ENCODE measurements at places on chromosomes 11 and 22. TPM values are rescaled to one million over a fixed set of nuclear protein-coding genes. Genes with fewer than 3 reads are reported as not detected.
A peak's percentile ranks its signal among the peaks of the same experiment; 100 is the strongest.

DNA sequence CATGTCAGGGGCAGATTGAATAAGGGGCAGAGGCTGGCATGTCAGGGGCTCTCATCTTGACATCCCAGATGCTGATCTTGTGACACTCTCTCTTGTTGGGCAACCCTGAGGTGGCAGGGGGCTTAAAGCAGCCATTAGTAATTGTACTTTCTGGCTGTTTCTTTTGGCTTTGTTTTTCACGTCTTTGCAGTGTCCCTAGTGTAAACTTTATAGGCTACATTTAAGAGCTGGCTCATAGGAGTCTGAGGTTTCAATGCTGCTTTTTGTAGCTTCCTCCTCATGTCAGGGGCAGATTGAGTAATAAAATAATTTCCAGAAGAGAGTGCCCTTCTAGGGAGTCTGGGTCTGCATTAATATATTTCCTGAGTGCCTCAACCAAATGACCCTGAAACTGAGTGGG is 86.1 kb downstream of the RAB38 start:
- H3K27me3 ChIP-seq = peaks cover 2% of the 10 kb centered on the region
- no peaks in the 10 kb centered on the region for H3K4me1 ChIP-seq
- H3K36me3 ChIP-seq = no peaks in the 10 kb centered on the region
- H3K27ac ChIP-seq = no peak overlapping the region

DNA sequence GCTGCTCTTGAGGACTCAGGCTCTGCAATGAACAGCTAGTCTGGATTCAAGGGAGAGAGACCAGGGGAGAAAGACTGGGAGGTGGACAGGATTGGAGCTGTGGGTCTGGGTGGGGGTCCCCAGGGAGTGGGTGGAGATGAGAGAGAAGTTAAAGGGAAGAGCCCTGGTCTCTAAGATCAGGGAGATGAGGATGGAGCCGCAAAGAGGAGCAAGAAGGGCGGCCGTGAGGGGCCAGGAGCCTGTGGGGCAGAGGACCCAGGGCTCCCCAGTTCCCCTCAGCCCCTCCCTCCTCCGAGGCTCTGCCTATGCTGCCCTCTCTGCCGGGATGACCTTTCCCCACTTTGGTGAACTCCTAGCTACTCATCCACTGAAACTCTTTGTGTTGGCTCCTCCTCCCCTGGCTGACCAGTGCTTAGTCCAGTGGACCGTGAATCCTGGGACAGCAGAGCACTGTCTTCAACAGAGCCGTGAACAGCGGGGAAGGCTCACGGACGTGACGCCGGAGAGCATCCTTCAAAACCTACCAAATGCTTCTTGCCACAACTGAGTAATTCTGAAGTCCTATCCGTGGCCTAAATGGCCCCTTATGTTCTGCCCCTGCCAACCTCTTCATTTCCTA is 16.4 kb upstream of the RFPL3 start:
- H3K4me1 ChIP-seq = no peaks in the 10 kb centered on the region
- peaks cover 30% of the 10 kb centered on the region for H3K27me3 ChIP-seq
- H3K4me3 ChIP-seq = no peak overlapping the region
- no peak for DNase-seq
- no peaks in the 10 kb centered on the region for H3K36me3 ChIP-seq
- no peak overlapping the region for H3K27ac ChIP-seq

- no peaks in the 10 kb centered on the region for H3K36me3 ChIP-seq
- no peak overlapping the region for H3K4me3 ChIP-seq
- H3K27me3 ChIP-seq = no peaks in the 10 kb centered on the region
- H3K27ac ChIP-seq = no peak overlapping the region
- no peak for DNase-seq
Measured at GRCh38 chr11:100080381-100080780, 606.7 kb upstream of the ARHGAP42 start.

DNA sequence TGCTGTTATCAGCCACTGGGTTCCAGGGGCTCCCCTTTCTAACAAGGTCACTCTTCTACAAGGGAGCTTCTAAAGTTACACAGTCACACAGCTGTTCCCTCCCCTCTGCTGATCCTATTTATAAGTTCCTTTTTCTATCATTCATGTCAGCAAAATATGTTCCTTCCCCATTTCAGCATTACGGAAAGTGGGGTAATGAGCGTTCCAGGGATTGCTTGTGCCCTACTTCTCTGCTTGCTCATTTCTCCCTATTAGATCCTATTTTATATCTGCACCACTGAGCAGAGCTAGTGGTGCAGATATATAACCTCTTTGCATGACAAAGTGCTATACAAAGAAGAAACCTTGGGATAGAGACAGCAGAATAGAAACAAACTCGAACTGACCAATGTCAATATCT is 22.7 kb upstream of the PLEKHB1 start:
- no peak for DNase-seq
- H3K27ac ChIP-seq = no peak overlapping the region
- no peaks in the 10 kb centered on the region for H3K36me3 ChIP-seq
- H3K4me3 ChIP-seq = no peak overlapping the region
- no peaks in the 10 kb centered on the region for H3K4me1 ChIP-seq

- no peaks in the 10 kb centered on the region for H3K36me3 ChIP-seq
- H3K27ac ChIP-seq = no peak overlapping the region
- no peak for DNase-seq
- H3K4me1 ChIP-seq = no peaks in the 10 kb centered on the region
- peaks cover 3% of the 10 kb centered on the region for H3K27me3 ChIP-seq
- H3K4me3 ChIP-seq = no peak overlapping the region
Measured at GRCh38 chr11:34721646-34722045, 100.8 kb downstream of the EHF start.

- H3K4me1 ChIP-seq = peaks cover 26% of the 10 kb centered on the region
- no peak for DNase-seq
- H3K27ac ChIP-seq = peak overlapping the region; percentile 81
Measured at GRCh38 chr11:46845440-46845739, 690 bp downstream of the CKAP5 start.

DNA sequence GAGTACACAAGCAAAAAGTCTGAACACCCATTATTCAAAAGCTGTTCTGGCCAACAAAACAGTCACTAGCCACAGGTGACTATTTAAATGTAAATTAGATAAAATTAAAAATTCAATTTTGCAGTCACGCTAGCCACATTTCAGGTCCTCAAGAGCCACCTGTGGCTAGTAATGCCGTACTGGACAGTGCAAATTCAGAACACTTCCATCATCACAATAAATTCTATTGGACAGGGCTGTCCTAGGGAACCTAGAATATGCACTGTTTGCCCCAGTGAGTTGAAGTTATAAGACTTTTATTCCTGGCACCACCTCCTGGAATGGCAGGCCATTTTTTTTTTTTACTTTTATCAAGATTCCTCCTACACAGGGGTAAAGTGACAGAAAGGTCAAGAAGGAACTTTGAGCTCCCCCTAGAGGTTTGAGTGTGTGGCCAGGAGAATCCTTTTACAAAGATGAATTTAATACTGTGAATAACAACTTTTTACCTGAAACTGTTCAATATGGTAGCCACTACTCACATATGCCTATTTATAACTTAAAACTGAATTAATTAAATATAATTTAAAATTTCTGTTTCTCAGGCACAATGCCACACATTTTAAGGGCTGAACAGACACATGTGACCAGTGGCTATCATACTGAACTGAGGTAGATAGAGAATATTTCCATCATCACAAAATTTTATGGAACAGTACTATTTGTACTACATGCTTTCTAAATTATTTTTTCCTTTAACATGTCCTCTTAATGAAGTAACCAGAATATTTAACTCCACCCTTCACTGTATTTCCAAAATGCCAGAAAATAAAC is 6.5 kb downstream of the MSANTD2 start:
- no peak overlapping the region for H3K27ac ChIP-seq
- peak; percentile 17 for DNase-seq
- H3K4me3 ChIP-seq = no peak overlapping the region

DNA sequence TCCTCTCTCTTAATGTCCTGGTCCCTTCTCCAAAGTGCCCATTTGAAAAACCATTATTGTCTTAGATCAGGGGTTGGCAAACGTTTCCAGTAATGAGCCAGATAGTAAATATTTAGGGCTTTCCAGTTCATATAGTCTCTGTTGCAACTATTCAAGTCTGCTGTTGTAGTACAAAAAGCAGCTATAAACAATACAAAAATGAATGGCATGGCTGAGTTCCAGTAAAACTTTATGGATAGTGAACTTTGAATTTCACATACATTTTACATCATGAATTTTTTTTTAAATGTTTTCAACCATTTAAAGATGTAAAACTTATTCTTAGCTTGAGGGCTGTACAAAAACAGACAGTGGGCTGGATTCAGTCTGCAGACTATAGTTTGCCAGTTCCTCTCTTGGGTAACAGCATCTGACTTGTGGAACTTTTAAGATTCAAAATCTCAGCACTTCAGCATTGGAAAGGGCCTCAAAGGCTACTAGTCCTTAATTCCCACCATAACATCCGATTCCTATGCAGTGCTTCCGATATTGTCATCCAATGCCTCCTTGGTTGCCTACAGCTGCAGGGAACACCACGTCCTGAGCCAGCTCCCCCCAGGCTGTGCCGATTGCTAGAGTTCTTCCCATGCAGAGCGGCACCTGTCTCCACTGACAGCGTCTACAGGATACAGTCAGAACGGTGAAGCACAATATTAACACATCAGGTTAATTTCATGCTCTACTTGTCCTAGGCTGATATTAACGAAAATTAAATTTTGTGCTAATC is 65.6 kb upstream of the E2F8 start:
- peaks cover 2% of the 10 kb centered on the region for H3K27me3 ChIP-seq
- no peaks in the 10 kb centered on the region for H3K36me3 ChIP-seq
- H3K4me1 ChIP-seq = no peaks in the 10 kb centered on the region
- DNase-seq = no peak

GRCh38 chr11:115885535-115886421 is 381.6 kb upstream of the CADM1 start:
- no peaks in the 10 kb centered on the region for H3K27me3 ChIP-seq
- no peak overlapping the region for H3K27ac ChIP-seq
- H3K4me3 ChIP-seq = no peak overlapping the region

DNA sequence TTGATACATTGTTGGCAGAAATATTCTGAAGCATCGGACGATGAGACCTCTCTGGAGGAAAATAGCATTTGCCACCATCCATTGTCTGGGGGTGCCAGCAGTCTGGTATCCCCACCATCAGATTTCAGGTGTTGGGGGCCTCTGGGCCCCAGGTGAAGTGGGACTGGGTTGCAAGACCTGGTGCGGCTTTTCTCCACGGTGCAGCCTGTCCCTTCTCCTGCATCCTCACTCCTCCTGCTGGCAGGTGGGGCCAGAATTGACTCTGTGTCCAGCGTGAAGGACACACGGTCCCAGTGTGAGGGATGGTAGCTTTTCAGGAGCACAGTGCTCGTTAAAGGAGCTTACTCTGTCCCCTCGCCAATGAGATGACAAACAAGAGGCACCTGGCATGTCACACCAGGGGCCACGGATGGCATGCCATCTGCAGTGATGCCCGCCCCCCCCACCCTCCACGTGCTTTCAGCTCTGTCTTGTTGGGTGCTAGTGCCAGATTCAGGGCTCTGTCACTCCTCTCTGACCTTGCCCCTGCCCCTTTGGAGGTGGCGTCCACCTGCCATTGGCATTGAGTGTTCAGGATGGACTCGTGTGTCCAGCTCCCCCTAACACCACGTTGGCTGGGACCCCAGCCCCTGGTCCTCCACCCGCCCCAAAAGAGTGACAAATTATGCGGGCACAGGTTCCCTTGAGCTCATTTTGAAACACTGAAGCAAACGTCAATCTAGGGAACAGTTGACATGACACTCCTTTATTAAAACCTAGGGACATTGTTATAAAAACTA is 62.4 kb downstream of the PARVG start:
- peaks cover 36% of the 10 kb centered on the region for H3K27me3 ChIP-seq
- H3K27ac ChIP-seq = no peak overlapping the region
- no peak overlapping the region for H3K4me3 ChIP-seq
- peak; percentile 3 for DNase-seq
- no peaks in the 10 kb centered on the region for H3K36me3 ChIP-seq
- no peaks in the 10 kb centered on the region for H3K4me1 ChIP-seq

- no peak for DNase-seq
- no peaks in the 10 kb centered on the region for H3K27me3 ChIP-seq
- no peak overlapping the region for H3K4me3 ChIP-seq
- no peaks in the 10 kb centered on the region for H3K36me3 ChIP-seq
- H3K27ac ChIP-seq = no peak overlapping the region
Measured at GRCh38 chr11:67634366-67635230, 4.9 kb upstream of the NUDT8 start.

DNA sequence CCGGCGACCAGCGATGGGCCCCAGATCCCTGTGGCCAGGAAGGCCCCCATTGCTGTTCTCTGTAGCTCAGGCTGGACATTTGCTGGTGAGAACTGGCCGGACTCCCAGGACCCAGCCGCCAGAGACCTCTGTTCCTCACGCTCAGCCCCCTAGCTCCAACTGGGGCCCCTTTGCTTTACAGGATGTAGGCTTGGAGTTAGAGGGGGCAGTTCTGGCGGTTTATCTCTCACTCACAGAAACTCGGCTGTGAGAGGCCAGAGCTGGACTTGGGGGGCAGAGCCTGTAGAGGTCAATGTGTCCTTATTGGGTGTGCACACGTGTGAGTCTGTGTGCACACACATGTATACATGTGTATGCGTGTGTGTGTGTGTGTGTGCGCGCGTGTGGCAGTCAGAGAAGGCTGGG is 502 bp downstream of the SMIM38 start:
- peak overlapping the region; percentile 5 for H3K4me3 ChIP-seq
- peak overlapping the region; percentile 56 for H3K27ac ChIP-seq
- H3K4me1 ChIP-seq = peaks cover 9% of the 10 kb centered on the region
- no peaks in the 10 kb centered on the region for H3K36me3 ChIP-seq
- DNase-seq = no peak

Gene SYTL2
- 10.2 TPM for total RNA-seq

Gene F2
- total RNA-seq = not detected

Gene VSIG2
- 0.31 TPM for total RNA-seq

Gene SMTNL1
- not detected for total RNA-seq

Gene DENND6B
- 3.6 TPM for total RNA-seq
